ENCODE measurements at places on chromosomes 12 and 14.

- no peak for DNase-seq
Measured at GRCh38 chr12:27627123-27627852, 69.0 kb upstream of the REP15 start.

- no peak for DNase-seq
Measured at GRCh38 chr12:101082706-101083105, 127.3 kb downstream of the SLC5A8 start.

- DNase-seq, result peak; percentile 68
Measured at GRCh38 chr12:124771462-124772288, 92.0 kb downstream of the SCARB1 start.

- no peak for DNase-seq
Measured at GRCh38 chr12:7695566-7696197, at the start of gene GDF3. GDF3 (minus strand) TSS chr12:7695775; CDS start chr12:7695728, 47 bp downstream.

GRCh38 chr12:82650627-82651337, 35.9 kb upstream of the TMTC2 start:
- no peak for DNase-seq

- no peak for DNase-seq
Measured at GRCh38 chr12:41223600-41223999, 35.5 kb downstream of the PDZRN4 start.

DNA sequence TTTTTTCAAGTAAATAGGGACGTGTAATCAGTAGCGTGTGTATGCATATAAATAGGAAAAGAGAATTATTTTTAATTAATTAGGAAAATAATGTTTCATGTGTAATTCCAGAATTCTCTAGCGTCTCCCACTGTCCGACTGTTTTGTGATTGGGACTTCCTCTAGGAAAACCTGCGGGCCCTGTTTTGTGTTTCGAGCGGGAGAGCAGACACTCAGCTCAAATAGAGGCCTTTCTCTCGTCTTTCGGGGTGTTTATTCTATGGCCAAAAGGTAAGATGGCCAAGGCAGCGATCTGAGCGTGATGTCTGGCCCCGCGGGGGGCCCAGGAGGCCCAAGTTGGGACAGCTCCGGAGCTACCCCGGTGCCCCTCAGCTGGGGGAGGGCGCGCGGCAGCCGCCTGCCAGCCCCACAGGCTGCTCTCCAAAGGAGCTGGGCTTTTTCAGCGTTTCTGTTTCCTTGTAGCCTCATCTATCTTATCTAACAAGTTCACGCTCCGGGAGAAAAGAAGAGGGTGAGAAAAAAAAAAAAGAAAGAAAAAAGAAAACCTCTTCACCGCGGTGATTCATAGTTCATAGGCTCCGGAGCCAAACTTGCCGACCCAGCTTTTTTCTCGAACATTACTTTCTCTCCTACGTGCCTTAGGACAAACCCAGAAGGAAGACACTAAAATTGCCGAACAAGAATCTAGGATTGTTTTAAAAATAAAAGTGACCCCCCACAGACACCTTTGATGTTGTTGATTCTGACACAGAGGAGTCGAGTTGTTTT, 7.5 kb upstream of the FOXG1 start:
- no peak for DNase-seq

DNA sequence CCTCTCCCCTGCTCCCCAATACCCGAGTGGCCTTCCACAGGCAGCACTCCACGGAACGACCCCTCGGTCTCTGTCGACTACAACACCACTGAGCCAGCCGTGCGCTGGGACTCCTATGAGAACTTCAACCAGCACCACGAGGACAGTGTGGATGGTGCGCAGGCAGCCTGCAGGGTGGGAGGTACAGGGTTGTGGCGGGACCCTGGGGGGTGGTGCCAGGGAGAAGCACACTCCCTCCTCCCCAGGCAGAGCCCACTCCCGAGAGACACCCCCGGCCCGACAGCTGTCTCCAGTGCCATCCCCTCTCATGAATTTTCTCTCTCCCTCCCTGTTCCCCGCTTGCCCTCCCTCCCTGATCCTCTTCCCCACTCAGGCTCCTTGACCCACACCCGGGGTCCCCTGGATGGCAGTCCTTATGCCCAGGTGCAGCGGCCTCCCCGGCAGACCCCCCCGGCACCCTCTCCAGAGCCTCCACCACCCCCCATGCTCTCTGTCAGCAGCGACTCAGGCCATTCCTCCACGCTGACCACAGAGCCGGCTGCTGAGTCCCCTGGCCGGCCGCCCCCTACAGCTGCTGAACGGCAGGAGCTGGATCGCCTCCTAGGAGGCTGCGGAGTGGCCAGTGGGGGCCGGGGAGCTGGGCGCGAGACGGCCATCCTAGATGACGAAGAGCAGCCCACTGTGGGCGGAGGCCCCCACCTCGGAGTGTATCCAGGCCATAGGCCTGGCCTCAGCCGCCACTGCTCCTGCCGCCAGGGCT, 9.0 kb downstream of the TNS2 start:
- DNase-seq, result no peak

- DNase-seq, result no peak
Measured at GRCh38 chr12:99130808-99131553, 485.9 kb downstream of the APAF1 start.

- DNase-seq, result no peak
Measured at GRCh38 chr12:114415525-114415868, 9.6 kb upstream of the TBX5 start.

GRCh38 chr12:104280111-104280510, 23.4 kb upstream of the EID3 start:
- no peak for DNase-seq

- no peak for DNase-seq
Measured at GRCh38 chr12:2507814-2508213, 287.0 kb upstream of the FKBP4 start.

Measured in activated CD4-positive, CD25-positive, alpha-beta regulatory T cell treated with anti-CD3 and anti-CD28 coated beads, Interleukin-2, amount 50 U/mL, for 16 hours (primary cell).